ENCODE measurements at places on chromosomes 3 and 15.

DNA sequence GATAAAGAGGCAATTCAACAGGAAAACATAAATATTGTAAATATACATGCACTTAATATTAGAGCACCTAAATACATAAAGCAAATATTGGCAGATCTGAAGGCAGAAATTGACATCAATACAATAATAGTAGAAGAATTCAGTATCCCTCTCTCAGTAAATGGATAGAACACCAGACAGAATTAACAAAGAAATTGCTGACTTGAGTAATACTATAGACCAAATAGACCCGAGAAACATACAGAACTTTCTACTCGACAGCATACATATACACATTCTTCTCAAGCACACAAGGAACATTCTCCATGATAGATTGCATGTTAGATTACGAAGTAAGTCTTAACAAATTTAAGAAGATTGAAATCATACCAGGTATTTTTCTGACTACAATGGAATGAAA, 50.2 kb downstream of the OXSM start:
- no peak for DNase-seq

GRCh38 chr3:179544981-179545645, 17.6 kb upstream of the ACTL6A start:
- no peak for DNase-seq

DNA sequence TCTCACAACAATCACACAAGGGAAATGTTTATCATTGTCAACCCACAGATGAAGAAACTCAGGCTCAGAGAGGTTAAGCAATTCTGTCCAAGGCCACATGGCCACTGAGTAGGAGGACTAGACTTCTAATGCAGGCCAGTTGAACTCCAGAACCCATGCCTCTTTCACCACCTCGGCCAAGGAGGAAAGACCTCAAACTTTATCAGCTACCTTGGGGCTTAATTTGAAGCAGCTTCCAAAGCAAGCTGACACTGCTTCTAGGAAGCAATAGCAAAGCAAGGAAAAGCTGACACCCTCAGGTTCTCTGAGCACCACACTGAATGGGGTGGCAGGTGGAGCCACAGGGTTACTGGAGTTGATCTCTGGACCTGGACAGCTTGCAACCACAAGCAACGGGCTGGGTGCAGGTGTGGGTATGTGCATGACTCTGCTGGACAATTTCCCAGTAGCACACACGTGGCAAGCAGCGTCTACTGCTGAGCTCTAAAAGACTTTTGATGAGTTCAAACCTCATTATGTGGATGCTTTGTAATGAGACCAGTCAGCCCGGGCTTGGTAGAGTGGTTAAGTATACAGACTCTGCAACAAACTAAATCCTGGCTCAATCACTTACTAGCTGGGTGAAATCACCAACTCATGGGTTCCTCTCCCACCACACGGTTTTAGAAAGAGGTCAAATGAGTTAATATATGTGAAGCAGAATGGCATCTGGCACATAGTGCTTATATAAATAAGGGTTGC, 23.1 kb downstream of the CCNL1 start:
- no peak for DNase-seq

- peak; percentile 60 for DNase-seq
Observed at GRCh38 chr3:183428447-183429211, at the start of gene MCF2L2. MCF2L2 (minus strand) TSS chr3:183428619; CDS start chr3:183427977, 642 bp downstream.

GRCh38 chr15:74428442-74428787, 5.3 kb downstream of the SEMA7A start:
- no peak for DNase-seq

DNA sequence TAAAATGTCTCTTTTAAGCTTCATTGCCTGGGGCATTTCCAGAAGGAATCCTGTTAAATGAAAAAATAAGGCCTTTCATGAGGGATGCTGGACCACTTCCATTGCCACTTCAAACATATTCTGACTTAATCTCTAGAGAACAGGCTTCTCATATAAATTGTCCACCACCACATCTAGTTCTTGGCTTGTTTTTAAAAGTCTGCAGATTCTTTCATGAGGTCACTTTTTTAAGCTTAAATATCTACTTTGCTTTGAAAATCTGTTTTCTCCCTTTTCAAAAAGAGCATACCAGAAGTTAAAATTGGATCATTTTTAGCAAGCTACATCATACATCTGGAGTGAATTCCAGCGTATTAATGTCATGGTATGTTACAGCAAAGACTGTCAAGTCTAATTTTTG, 131.6 kb downstream of the C3orf70 start:
- no peak for DNase-seq

- DNase-seq, result no peak
Observed at GRCh38 chr3:10322352-10322710, 1.4 kb upstream of the SEC13 start.

DNA sequence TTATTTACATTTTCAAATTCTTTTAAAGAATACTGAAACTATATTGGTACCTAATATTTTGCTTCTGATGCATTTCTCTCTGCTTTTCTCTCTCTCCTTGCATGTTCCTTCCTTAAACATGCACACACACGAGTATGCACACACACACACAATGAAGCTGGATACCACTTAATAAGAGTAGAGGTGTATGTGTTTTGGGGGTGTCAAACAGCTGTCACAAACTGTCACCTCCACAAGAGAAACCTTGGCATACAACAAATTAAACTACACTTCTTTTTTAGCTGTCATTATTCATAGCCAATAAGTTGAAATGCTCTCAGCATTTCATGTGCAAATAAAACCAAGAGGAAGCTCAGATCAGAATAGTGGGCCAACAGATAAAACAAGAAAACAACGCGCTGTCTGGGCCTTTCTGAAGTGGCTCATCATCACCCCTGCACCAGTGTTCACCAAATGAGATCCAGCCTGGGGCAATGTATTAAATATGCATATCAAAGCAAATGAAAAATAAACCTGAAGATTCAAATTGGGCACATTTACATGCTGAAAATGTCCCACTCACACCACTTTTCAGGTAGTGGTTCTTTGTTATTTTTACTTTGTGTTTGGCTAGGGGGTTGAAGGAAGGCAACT, 9.7 kb downstream of the MEIS2 start:
- no peak for DNase-seq
